Fibroblast of lung (primary cell): ENCODE measurements at places on chromosomes 7 and 10.

GRCh38 chr7:108257954-108258353 is 127.8 kb upstream of the LAMB4 start:
- no peak for DNase-seq

- DNase-seq = no peak
These were observed 38.5 kb downstream of the TCERG1L start for GRCh38 chr10:131272897-131273451.

DNA sequence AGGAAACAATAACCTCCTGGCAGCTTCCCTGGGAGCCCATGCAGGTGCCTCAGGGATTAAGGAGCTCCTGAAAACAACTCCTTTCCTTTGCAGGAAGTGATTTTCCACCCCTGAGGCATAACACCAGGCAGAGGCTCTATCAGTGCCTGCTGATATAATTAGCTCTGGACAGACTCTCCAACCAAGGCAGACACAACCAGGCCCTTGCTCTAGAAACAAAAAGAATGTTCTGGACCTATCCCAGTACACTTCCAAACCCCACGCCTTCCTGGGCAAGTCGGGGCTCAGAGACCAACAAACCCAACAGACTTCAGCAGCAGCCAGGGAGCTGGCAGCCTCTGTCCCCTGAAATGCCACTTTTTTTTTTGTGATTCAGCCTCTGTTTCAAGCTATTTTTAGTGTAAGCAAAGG is 247.1 kb downstream of the KCNMA1 start:
- no peak for DNase-seq

DNA sequence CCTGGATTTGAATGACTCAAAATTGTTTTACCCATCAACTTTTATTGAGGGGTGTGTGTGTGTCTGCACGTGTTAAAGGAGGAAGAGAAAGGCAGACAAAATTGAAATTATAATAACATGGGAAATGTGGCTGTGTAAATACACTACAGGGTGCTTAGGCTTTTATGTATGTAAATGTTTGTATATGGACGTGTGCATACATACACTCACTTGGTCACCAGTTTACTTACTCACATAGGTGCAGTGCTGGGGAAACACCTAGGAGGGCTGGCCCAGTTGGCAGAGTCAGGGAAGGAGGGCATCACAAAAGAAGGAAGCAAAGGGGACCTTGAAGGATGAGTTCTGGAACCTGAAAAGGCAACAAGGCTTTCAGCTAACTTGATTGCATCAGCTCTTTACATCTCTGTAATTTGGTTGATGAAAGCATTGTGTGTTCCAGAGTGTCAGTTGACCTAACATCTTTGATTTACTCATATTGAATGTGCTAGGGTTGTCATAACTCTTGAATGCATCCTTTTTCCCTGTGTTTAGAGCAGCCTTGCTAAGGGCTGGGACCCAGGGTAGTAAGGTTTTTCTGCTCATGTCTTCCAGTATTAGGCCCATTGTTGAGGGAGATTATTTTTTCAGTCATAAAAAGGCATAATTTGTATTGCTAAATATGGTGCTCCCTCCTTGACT is 10.2 kb downstream of the WDR11 start:
- DNase-seq = no peak
